ENCODE measurements at places on chromosomes 5 and 9. TPM values are rescaled to one million over a fixed set of nuclear protein-coding genes. Genes with fewer than 3 reads are reported as not detected.

- H3K4me1 ChIP-seq = no peaks in the 10 kb centered on the region
- no peak for DNase-seq
- H3K27me3 ChIP-seq = no peaks in the 10 kb centered on the region
- no peaks in the 10 kb centered on the region for H3K36me3 ChIP-seq
- no peak overlapping the region for H3K27ac ChIP-seq
These were observed 27.7 kb upstream of the SCGB3A1 start for GRCh38 chr5:180618829-180619562.

- no peak for DNase-seq
- no peak overlapping the region for H3K27ac ChIP-seq
- H3K36me3 ChIP-seq = no peaks in the 10 kb centered on the region
These were observed 72.8 kb downstream of the MED27 start for GRCh38 chr9:132006677-132007370.

GRCh38 chr5:24222876-24223275, 421.9 kb downstream of the CDH10 start:
- no peak overlapping the region for H3K27ac ChIP-seq
- no peaks in the 10 kb centered on the region for H3K36me3 ChIP-seq
- no peaks in the 10 kb centered on the region for H3K4me1 ChIP-seq
- H3K4me3 ChIP-seq = no peak overlapping the region
- DNase-seq = no peak

GRCh38 chr9:26261503-26262330, 583.5 kb upstream of the TUSC1 start:
- no peaks in the 10 kb centered on the region for H3K4me1 ChIP-seq
- H3K4me3 ChIP-seq = no peak overlapping the region
- no peak for DNase-seq
- no peaks in the 10 kb centered on the region for H3K27me3 ChIP-seq
- H3K36me3 ChIP-seq = no peaks in the 10 kb centered on the region
- H3K27ac ChIP-seq = no peak overlapping the region

DNA sequence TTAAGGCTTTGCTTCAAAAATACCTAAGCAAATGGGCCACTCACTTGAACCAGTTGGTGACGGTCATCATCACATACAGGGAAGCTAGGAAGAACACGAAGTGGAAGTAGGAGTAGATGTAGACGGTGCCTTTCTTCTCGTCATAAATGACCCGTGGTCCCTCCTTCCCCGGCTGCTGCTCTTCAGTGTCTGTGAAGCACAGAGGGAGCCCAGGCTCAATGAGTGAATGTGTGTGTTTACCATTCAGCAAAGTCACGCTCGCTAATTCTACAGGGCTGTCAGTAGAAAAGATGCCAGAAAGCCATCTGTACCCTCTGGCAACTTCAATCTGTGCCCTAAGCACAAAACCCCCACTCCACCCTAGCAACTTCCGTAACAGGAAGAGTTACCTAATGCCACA, 109.8 kb downstream of the SERINC5 start:
- no peak for DNase-seq
- no peaks in the 10 kb centered on the region for H3K4me1 ChIP-seq
- H3K27ac ChIP-seq = no peak overlapping the region

- no peak overlapping the region for H3K4me3 ChIP-seq
- no peaks in the 10 kb centered on the region for H3K4me1 ChIP-seq
- no peaks in the 10 kb centered on the region for H3K36me3 ChIP-seq
- no peak for DNase-seq
- H3K27ac ChIP-seq = no peak overlapping the region
- no peaks in the 10 kb centered on the region for H3K27me3 ChIP-seq
These were observed 167.6 kb upstream of the MAP1B start for GRCh38 chr5:71939452-71940230.

- DNase-seq = no peak
- no peaks in the 10 kb centered on the region for H3K36me3 ChIP-seq
- no peak overlapping the region for H3K4me3 ChIP-seq
- no peaks in the 10 kb centered on the region for H3K4me1 ChIP-seq
- no peak overlapping the region for H3K27ac ChIP-seq
These were observed 29.4 kb downstream of the IPPK start for GRCh38 chr9:92640398-92641091.

DNA sequence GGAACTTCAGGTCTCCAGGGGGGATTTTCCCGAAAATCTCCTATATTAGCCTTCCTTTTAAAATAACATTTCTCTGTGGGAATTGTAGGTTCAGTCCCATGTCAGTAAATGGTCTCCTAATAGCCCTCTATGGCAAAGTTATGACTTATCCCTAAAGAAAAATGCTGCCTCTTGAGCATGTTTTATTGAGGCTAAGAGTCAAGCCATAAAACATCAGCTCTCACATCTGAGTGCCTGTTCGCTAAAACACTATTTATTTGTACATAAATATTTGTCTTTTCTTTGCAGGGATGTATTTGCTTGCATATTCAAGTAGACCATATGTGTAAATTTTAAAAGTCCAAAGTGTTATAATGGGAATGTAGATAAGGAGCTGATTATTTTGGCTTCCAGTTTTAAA, 160.4 kb downstream of the PRDM6 start:
- DNase-seq = no peak
- H3K4me1 ChIP-seq = no peaks in the 10 kb centered on the region
- H3K27ac ChIP-seq = no peak overlapping the region
- H3K36me3 ChIP-seq = no peaks in the 10 kb centered on the region

DNA sequence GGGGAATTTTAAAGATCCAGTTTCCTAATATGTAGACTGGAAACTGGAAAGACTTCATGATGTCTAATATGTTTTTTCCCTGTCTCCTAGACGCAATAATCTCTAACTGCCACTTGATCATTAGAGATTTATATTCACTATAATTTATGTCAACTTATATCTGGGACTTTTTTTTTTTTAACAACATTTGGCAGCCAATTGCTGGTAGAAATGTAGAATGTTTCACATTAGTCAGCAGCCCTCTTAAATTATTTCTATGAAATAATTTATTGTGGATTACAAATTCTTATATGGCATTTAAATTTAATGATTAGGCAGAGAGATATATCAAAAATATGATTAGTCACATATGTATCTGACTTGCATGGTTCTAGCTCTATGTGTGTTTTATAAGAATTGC, 48.2 kb downstream of the TMEM174 start:
- H3K4me1 ChIP-seq = no peaks in the 10 kb centered on the region
- no peak overlapping the region for H3K27ac ChIP-seq
- H3K4me3 ChIP-seq = no peak overlapping the region
- no peak for DNase-seq

- no peaks in the 10 kb centered on the region for H3K4me1 ChIP-seq
- no peak overlapping the region for H3K27ac ChIP-seq
- no peaks in the 10 kb centered on the region for H3K36me3 ChIP-seq
- H3K4me3 ChIP-seq = no peak overlapping the region
- H3K27me3 ChIP-seq = no peaks in the 10 kb centered on the region
These were observed 44.7 kb upstream of the DMAC1 start for GRCh38 chr9:7844242-7844641.

GRCh38 chr5:98877600-98877999, 51.2 kb downstream of the CHD1 start:
- no peak overlapping the region for H3K27ac ChIP-seq
- H3K4me3 ChIP-seq = no peak overlapping the region
- H3K4me1 ChIP-seq = no peaks in the 10 kb centered on the region
- H3K27me3 ChIP-seq = no peaks in the 10 kb centered on the region

GRCh38 chr9:35616681-35617459, 1.3 kb downstream of the CD72 start:
- H3K36me3 ChIP-seq = no peaks in the 10 kb centered on the region
- peak; percentile 79 for DNase-seq
- H3K4me3 ChIP-seq = peak overlapping the region; percentile 45
- no peaks in the 10 kb centered on the region for H3K4me1 ChIP-seq

DNA sequence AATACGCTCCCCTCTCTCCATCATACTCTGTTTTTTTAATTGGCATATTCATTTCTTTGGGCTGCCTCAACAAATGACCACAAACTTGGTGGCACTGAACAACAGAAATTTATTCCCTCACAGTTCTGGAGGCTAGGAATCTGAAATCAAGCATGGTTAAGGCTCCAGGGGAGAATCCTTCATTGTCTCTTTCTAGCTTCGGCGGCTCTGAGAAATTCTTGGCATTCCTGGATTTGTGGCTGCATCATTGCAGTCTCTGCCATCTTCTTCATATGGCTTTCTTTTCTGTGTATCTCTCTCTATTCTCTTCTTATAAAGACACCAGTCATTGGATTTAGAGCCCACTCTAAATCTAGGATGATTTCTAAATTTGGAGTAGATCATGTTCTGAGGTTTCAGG, 10.9 kb upstream of the SLC24A2 start:
- DNase-seq = no peak
- no peaks in the 10 kb centered on the region for H3K27me3 ChIP-seq
- no peak overlapping the region for H3K4me3 ChIP-seq
- H3K27ac ChIP-seq = no peak overlapping the region
- H3K36me3 ChIP-seq = no peaks in the 10 kb centered on the region

DNA sequence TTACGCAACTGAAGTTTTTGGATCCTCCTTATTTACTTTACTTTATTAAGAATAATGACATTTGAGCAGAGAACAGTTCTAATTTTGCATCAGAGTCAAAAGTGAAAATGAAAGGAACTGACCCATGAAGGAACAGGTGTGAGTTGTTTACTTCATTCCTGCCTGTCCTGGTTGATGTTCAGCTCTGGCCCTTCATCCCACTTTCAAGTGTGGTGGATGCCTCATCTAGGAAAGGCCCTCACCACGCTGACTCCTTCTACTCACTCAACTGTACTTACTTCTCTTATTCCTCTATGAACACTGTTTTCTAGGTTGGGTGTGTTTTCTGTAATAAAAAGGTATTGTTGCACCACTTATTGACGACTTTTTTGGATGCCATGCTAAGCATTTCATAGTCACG, 61.8 kb upstream of the PLEKHG4B start:
- H3K36me3 ChIP-seq = no peaks in the 10 kb centered on the region

DNA sequence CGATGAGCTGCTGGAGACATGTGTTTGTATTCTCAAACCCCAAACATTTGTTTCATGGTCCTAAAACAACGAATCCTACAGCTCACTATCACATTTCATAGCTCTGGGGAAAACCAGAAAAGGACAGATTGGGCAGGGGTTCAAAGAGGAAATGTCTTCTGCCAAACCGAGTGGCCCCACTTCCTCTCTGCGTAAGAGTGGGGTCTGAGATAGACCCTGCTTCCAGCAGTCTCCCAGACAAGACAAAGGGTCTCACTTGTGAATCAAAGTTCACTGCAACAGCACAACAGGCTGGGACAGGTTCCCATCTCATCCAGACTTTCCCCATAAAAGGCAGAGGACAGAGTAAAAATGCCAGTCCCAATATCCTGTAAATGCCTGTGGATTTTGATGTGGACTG, 276.2 kb upstream of the SLC24A2 start:
- H3K4me3 ChIP-seq = no peak overlapping the region
- H3K4me1 ChIP-seq = no peaks in the 10 kb centered on the region
- H3K36me3 ChIP-seq = no peaks in the 10 kb centered on the region
- H3K27me3 ChIP-seq = no peaks in the 10 kb centered on the region

NR4A3 gene
- total RNA-seq = 0.41 TPM

IFNK gene
- not detected for total RNA-seq

SUSD3 gene
- total RNA-seq = 2.8 TPM

PCDHB10 gene
- 0.90 TPM for total RNA-seq

KCNMB1 gene
- total RNA-seq = 0.05 TPM

CD274 gene
- total RNA-seq = 1.7 TPM

FOXI1 gene
- not detected for total RNA-seq

KIAA0825 gene
- total RNA-seq = 3.1 TPM

CCDC180 gene
- total RNA-seq = 2.8 TPM
